ENCODE measurements at places on chromosomes 13 and 19.
A peak's percentile ranks its signal among the peaks of the same experiment; 100 is the strongest.

DNA sequence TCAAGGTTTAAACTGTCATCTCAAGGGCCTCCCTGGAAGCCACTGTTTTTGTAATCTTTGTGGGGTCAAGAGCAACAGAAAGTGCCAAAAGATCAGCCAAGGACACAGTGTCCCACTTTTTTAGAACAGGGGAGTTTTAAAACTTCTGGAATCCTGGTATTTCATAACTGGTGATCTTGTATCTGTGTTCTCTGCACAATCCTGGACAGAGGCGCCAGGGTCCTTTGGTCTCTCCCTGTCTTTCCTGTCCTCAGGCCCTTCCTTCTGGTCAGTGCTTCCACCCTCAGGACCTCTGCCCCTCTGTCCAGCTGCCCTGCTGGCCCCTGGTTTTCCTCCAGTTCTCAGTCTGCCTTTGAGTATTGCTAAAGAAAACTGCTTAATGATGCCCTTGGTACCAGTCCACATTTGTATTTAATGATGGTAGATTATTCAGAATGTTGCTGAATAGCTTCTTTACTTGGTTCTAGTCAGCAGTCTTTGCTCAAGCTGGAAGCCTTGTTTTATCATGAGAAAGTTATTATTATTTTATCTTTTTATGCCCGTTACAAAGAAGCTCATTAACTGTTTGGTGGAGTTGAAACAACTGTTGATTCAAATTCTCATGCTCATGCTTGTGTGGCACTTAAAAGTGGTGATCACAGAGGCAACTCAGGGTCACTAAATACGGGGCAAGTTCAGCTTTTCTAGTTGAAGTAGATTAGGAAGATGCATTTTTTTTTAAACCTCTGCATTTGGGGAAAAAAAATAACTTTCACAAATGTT, 47.5 kb downstream of the WASF3 start:
- DNase-seq, result no peak

DNA sequence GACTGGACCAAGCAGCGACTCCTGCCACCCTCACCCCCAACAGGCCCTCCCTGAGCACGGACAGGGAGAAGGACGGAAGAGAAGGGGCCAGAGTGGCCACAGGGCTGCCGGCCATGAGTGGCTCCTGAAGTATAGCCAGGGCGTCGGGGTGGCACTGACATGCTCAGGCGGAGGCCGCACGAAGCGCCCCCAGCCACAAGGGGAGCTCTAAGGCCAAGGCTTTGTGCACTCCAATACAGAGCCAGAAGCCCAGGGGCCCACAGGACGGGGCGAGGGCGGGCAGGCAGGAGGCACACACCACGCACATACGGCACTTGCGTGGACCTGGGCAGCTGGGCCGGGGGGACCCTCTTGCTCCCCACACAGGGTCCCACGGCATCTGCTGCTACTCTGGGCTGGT, 52.0 kb downstream of the KLF2 start:
- DNase-seq, result no peak

DNA sequence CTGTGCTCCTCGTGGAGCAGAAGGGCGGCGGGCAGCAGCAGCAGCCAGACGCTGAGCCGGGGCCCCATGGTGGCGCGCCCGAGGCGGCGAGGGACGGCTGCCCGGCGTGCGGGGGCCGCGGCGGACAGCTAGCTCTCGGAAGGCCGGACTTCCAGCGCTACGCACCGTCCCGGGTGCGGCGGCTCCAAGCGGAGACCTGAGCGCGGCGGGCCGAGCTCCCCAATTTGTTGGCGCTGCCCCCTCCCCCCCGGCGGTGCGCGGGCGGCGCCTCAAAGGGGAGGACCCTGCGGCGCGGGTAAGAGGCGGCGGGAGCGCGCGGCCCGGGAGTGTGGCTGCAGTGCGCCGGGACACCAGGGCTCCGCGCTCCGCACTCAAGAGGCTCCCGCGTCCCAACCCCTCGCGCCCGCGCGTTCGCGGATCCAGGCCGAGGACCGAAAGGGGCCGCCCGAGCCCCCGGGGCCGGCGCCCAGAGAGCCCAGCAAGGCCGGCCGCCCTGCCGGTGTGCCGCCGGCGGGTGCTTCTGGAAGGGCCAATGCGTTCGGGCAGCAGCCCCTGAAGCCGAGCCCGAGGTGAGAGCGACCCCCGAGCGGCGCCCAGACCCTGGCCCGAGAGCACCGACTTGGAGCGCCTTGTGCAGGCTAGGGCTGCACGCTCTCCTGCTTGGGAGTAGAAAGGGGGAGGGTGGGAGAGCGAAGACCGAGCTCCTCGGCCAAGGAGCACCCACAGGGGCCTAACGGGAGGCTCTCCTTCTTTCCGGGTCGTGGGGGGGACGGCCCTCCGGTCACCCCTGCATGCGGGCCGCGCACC, at the start of the genes COL4A1 and COL4A2:
Gene COL4A1, minus strand, starts transcription at position 198 of the 807 bp plus-strand sequence. Its CDS starts 130 bp downstream, at position 68.
Gene COL4A2, plus strand, starts transcription at position 325 of the 807 bp plus-strand sequence. CDS start 620 bp downstream, outside the sequence.
- peak; percentile 82 for DNase-seq

GRCh38 chr19:10612499-10613119, 12.7 kb upstream of the SLC44A2 start:
- no peak for DNase-seq

DNA sequence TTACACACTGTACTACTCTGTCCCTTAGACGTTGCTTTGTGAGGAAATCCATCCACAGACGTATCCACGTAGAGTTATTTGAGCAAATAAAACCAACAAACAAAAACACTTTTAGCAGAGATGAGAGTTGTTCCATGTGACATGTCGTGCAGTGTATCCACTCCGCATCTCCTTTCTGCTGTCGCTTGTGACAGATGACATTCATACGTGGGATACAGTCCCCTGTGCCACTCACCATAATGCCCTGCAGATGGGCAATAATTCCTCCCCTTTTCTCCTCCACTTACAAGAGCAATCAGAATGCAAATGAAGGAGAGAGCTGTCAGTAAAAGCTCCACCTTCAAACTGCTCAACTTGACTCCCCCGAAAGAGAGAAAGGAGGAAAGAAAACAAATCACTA, 26.0 kb downstream of the IRS2 start:
- no peak for DNase-seq

DNA sequence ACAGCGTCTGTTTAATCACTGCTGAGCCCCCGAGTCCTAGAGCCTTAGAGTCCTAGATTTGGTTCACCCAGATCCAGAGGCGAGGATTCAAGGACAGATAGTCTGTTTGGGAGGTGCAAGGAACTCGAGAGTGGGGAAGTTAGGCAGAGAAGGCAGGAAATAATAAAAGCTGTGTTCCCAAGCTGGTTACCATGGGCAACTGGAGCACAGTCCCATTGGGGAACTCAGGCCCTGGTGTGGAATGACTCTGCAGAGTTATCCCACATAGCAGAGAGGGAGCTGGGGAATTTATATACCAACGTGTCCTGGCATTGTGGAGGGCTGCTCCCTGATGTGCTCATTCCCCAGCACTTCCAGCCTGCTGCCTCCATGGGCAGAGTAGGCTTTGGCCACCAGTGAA, 9.7 kb downstream of the IGSF23 start:
- peak; percentile 61 for DNase-seq

DNA sequence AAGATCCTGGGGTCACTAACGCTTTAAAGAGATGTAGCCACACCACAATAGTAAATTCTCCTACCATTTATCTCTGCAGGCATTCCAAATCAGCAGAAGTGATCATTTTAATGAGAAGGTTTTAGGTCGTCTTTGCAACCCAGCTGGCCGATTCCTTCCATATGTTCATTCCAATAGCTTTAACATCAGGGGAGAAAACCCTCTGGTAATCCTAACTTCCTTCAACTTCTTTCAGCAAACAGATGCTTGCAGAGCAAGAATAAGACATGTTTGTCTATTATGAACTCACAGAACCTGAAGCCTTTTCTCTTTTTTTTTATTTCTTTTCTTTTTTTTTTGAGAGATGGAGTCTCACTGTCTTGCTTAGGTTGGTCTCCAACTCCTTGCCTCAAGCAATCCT, 498.6 kb upstream of the SLITRK1 start:
- DNase-seq, result no peak

- DNase-seq, result no peak
Observed at GRCh38 chr19:46503848-46504453, 8.3 kb upstream of the PNMA8B start.

GRCh38 chr19:46388311-46389095, 24.9 kb downstream of the CCDC8 start:
- DNase-seq, result no peak

DNA sequence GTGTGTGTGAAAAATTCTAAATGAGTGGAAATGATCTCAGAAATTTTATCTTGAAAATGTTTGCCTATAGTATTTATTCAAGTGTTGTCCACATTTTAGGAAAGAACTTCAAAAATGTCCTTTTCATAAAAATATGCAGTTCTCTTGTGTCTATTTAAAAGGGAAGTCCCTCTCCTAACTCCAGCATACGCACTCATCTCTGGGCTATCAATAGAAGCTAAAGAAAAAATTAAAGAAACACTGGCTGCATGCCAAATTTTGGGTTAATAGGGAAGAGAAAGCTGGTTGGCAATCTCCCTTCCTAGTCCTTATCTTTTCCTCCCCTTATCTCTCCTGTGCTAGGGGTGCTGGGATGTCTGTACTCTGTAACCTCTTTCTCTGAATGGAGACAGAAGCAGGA, 313.3 kb downstream of the ENOX1 start:
- DNase-seq, result peak; percentile 26

- no peak for DNase-seq
Observed at GRCh38 chr19:43777163-43777695, 3.5 kb downstream of the KCNN4 start.

DNA sequence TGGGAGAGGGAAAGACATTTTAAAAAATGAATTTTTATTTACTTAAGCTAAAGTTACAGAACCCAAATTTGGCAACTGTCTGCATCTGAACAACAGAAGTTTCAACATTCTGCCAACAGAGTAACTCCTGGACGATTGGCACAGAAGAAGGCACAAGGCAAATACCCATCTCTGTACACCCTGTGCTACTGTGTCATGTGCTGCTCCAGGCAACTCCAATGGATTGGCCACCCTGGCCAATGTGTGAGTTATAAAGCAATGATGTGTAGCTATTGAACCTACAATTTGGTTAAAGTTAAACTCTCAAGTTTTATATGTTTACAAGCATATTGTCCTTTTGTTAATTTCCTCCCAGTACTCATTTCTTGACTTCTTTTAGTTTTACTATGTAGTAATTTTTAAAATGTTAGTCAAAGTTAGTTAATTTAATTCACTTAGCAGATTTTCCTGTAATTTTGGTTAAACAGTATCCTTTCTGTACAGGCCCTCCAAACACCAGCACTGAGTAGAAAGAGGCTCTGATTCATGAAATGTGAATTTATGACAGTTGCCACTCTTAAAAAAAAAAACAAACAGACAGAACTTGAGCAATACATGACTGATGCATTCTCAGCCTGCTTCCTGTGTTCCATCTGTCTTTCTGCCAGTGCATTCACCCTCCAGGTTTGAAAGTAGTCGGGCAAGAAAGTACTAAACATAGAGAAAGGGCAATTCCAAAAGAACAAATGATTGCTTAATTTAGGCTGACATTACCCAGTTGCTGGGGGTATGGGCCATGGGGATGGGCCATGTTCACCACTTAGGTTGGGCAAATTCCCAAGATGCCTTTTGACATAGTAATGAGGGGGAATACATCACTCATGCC, 5.9 kb downstream of the STARD13 start:
- peak; percentile 77 for DNase-seq

DNA sequence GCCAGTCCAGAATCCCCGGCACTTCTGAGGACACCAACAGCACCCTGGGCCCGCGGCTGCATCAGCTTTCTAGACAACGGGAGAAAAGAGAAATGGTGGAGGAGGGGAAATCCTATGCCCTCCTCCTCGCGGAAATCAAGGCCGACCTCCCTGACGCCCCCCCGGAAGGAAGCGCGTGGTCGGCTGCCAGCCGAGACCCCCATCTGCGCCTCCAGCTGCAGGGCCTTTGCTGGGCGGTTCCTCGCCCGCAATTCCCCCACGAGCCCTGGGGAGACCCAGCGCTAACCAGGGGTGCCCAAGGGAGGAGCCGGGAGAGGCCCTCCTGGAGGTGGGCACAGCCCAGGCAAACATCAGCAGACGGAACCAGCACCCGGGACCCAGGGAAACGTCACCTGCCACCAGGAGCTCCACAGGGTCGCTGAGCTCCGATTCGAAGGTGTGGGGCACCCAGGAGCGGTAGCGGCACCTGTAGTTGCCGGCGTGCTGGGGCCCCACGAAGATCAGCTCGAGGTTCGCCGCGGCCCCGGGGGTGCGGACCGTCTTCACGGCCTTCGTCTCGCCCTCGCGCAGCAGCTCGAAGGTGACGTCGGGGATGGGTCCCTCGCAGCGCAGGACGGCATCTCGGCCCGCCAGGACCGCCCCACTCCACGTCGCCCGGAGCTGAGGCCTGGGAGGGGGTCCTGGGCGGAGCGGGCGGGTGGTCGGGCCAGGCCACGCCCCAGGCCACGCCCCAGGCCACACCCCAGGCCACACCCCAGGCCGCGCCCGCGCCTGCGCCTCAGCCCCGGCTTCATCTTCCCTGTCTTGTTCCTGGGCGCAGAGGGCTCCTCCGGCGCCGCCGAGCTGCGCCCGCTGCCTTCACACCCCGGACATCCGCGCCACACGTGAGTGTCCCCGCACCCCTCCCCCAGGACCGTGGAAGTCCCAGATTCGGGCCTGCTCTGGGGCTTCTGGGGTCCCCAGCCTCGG, 6.0 kb downstream of the A1BG start:
- peak; percentile 57 for DNase-seq

DNA sequence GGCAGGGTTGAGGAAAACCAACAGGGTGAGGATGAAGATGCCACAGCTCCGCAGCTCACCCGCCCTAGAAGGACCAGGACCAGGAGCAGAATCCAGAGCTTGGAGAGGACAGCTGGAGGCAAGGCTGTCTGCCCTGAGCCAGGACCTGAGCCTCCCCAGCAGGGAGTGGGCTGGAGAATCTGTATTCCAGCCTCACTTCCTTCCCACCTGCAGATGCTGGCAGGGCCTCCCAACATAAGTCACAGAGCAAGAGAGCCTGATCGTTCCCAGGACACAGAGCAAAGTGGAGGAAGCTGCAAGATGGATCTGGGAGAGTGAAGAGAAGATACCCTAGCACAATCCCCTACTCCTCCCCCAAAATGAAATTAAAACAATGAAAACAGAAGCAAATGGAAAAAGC, 61.7 kb upstream of the WASF3 start:
- DNase-seq, result no peak

DNA sequence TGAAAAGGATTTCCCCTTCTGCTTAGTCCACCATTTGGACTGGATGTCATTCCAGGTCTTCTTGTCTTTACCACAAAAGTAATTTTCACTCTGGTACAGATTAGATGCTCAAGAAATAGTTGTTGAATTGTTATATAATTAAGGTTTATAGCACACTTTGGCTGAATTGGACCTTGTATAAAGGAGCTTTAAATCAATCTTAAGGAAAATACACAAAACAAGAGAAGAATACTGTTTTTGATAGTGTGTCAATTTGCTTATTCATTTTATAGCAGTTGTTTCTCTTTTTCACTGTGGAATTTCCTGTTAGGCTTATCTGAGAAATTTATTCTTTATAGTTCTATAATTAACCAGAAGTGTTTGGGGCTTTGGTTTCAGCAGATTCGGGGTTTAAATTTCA, 62.7 kb upstream of the TDRD3 start:
- no peak for DNase-seq

DNA sequence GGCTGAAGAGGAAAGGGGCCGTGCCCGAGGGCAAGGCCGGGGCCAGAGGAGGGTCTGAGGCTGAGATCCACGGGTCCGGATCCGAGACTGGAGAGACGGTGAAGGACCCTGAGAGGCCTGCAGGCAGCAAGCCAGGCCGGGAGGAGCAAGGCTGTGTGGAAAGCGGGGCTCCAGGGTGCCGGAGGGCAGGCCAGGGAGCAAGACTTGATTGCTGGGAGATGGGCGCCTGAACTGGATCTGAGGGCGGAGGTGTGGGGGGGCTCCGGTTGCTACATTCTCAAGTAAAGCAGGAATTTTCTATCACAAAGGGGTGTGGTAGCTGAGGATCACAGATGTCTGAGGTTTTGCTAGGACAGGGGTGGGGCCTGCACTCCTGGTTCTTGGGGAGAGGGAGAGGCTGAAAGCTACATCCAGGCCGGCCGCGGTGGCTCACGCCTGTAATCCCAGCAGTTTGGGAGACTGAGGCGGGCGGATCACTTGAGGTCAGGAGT, 3.8 kb downstream of the MAMSTR start:
- no peak for DNase-seq

Data from fibroblast of pulmonary artery (primary cell).